Activated T-helper 1 cell treated with anti-CD3 and anti-CD28 coated beads, Interleukin-2, amount 50 U/mL, for 16 hours (primary cell): ENCODE measurements at places on chromosomes 5 and 9.

DNA sequence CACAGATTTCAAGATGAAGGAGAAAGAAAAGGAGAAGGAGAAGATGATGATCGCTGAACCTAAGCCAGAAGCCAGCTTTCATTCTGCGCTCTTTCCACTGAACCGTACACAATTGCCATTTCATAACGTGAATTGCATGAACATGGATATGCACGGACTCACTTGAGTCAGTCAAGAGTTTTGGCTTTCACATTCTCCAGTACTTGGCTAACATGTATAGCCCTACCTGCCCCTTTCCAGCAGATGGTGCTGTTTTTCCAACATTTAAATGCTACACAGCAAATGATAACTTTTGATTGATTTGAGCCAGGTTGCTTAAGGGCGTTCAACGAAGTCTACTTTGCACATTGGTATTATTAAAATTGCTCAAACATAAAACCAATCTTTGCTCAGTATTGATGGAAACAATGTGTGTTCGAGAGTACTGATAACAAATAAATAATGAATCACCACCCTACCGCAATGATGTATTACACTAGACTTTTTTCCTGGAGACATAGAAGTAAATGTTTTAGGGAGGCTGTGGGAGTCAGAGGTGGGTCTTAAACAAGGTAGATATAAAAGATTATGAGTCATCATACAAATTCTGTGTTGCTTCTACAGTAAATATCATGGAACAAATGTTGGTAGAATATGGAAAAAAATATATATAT lies 196.4 kb downstream of the TRPM3 start:
- DNase-seq, result no peak

DNA sequence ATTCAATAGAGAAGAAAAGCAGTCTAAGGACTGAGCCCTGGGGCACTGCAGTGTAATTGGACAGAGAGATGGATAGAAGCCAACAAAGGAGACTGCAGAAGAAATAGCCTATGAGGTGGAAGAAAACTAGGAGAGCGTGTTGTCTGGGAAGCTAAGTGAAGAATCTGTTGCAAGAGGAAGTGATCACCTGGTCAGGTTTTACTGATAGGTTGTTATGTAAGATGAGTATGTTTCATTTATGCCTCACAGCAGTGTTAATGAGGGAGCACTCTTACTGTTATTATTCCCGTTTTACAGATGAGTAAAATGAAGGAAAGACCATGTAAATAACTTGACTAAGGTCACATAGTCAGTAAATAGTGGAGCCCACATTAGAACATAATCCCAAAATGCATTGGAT lies 80.0 kb upstream of the GRHPR start:
- no peak for DNase-seq

DNA sequence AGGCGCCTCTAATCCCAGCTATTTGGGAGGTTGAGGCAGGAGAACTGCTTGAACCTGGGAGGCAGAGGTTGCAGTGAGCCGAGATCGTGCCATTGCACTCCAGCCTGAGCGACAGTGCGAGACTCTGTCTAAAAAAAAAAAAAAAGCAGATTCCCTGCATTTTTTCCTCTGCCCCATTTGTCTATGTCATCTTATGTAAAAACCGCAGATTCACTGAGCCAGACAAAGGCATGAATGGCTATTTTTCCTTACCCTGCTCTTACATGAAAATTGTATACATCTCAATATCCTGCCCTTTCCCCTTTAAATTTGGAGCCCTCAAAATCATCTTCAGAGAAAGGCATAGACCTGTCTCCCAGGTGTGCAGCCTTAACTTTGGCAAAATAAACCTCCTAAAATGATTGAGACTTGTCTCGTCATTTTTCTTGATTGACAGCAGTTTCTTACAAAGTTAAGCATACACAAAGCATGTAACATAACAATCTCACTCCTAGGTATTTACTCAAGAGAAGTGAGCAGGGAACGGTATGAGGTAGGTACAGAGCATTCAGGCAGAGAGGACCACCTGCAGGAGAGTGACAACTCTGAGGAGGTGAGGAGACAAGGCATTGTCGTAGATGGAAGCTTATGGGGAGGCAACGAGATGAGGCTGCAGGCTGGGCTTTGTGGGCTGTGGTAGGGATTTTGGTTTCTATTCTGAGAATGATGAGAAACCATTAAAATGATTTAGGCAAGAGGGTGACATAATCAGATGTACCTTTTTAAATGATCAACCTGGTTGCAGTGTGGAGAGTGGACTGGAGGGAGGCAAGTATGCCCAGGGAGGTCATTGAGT lies 65.7 kb upstream of the IL6ST start:
- no peak for DNase-seq

DNA sequence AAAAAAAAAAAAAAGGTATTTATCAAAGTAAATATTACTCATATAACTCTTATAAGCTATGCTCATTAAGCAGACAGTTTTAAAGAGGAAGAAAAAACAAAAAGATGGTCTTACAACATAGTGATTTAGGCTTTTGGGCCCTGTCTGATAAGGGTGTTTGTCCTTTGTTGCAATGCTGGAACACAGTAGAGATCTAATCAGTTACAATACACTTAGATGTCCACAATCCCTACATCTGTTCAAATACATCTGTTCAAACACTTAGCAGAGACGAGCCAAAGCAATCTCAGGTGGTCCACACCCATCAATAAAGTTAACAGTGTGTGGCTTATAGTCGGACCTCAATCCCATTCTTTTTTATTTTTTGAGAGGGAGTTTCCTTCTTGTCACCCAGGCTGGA lies 11.0 kb downstream of the PRXL2C start:
- DNase-seq, result no peak

- DNase-seq, result no peak
Observed at GRCh38 chr5:65021527-65022226, 252.9 kb downstream of the CWC27 start.

GRCh38 chr9:16337322-16338029 lies 533.0 kb downstream of the BNC2 start:
- no peak for DNase-seq

DNA sequence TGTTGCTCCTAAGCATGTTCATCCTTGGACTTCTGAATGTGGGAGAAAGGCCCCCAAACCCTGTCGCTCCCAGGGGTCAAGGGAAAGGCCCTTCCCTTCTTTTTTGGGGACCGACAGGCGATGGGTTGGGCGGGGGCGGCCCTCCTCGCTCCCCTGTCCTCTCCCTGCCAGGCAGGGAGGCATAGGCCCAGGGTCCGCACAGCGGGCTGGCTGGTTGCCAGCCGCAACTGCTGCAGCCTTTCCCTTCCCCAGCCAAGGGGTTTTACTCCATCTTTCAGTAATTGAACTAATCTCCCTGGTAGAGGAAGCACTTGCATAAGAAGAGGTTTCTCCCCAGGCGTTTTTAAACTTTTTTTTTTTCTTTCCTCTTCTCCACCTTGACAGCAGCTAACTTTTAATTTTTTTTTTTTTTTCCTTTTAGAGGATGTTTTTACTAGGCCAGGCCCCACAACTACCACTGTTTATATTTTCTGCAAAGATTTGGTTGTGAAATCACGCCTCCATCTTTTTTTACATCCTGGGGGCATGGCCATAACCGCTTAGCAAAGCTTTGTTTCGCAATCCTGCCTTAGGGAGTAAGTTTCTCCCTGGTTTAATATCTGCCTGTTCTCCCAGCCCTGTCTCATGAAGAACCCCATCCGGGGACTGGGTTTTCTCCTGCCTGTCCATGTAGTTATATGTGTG lies 216.9 kb upstream of the ZNF608 start:
- no peak for DNase-seq

DNA sequence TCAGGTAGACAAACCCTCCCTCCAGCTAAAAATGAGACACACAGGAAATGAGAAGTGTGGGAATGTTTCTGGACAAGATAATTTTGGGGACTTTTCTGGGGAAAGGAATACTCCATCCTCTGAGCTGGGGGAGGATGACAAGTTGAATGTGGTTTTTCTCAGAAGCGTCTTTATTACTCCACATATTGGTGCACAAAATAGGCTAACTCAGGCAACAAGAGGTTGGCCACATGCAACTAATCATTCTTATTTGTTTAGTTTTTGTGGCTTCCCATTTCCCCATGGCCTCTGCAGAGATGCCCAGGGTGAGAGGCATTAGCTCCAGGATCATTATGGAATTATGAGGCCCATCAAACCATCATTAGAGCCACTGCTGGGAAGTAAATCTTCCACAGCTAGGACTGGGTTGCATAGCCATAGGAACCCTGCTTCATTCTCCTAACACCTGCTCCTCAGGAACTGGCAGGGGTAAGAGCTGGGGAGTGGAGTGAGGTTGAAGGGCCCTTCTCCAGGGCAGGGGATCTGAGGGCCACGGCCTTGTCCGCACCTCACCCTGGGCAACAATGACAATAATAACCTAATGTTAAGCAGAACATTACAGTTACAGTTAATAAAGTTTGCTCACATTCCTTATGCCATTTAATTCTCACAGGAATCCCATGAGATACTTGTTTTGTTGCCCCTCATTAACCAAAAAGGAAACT lies 9.3 kb upstream of the SIL1 start:
- no peak for DNase-seq

- DNase-seq, result no peak
Observed at GRCh38 chr5:150632305-150633160, 7.9 kb upstream of the SYNPO start.

GRCh38 chr9:16553869-16554540 lies 316.5 kb downstream of the BNC2 start:
- no peak for DNase-seq

- peak; percentile 41 for DNase-seq
Observed at GRCh38 chr5:91419571-91420537, 36.7 kb upstream of the ARRDC3 start.

DNA sequence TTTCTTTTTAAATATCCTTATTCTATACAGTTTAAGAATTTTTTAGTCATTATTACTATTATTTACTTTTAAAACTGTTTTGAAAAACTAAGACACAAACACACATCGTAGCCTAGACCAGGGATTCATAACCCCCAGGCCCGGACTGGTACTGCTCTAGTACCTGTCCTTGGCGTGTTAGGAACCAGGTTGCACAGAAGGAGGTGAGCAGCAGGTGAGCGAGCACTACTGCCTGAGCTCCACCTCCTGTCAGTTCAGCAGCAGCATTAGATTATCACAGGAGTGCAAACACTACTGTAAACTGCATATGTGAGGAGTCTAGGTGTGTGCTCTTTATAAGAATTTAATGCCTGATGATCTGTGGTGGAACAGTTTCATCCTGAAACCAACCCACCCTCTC lies 357.0 kb downstream of the PTPRD start:
- no peak for DNase-seq

GRCh38 chr9:116566677-116567488 lies 120.2 kb upstream of the TRIM32 start:
- DNase-seq, result no peak

DNA sequence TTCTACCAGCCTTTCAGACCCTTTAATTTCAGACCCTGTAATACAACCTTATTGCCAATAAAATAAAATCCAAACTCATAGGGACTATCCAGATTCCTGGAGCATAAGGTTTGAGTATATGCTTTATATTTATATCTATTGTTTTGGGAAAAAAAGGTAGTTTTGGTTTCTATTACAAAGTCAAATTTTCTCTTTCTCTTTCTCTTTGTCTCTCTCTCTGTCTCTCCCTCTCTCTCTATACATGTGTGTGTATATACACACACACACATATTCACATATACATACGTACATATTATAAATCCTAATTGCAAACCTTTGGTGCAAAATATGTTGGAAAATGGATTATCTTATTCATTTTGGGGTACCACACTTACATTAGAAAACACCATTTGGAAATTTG lies 39.0 kb downstream of the TMEM232 start:
- DNase-seq, result no peak

GRCh38 chr5:140341591-140341990 lies 4.8 kb downstream of the HBEGF start:
- no peak for DNase-seq

DNA sequence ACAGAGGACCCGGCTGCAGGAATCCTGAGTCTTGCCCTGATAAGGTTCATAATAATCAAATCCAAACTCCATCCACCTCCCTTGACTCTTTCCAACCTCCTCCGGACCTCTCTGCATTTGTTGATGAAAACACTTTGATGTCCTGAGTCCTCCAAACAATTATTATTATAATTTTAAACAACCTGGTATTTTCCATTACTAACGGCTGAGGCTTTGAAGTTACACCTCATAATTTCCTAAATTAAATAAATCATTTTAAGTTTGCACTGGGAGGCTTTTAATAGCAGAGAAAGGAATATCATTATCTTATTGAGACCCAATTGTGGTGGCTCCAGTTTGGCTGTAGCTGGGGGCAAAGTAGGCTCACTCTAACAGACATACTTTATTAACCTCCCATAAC lies 9.5 kb downstream of the MSX2 start:
- DNase-seq, result no peak

GRCh38 chr5:179160584-179160983 lies 100.4 kb downstream of the ZNF354C start:
- DNase-seq, result no peak

- no peak for DNase-seq
Observed at GRCh38 chr5:154191467-154192261, 1.1 kb downstream of the GALNT10 start.

DNA sequence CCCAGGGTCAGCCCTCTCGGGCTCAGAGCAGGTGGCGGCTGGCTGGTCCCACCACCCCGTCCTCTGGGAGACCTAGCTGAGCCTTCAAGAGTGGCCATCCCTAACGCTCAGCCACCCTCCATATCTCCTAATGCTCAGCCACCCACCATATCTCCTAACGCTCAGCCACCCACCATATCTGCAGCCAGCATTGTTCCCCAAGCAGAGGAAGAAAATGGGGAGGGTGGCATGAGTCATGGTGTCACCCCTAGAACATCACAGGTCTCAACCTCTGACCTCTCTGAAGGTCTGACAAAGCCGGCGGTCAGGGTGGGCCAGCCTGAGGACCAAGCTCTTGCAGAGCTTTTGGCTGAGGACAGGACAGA lies 14.7 kb downstream of the LHX3 start:
- no peak for DNase-seq

GRCh38 chr5:172487671-172488070 lies 33.3 kb upstream of the SH3PXD2B start:
- DNase-seq, result no peak

DNA sequence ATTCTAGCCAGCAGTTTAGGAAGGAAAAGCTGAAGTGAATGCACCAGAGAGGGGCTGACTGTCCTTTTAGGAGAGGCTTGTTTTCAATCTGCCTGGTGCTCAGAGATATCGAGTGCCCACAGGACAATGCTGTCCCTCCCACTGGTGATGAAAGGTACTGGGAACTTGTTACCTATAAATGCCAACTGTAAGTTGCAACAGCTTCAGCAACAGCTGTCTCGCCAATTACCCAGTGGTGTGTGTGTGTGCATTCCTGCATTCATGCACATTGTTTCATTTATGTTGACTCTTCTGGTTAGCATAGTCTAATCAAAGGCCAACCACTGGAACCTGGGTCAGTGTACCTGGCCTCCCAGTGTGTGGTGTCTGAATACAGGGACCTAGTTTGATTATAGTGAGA lies 161.1 kb downstream of the CSNK1G3 start:
- DNase-seq, result no peak

GRCh38 chr5:133130387-133131118 lies 78.7 kb downstream of the HSPA4 start:
- no peak for DNase-seq

- DNase-seq, result no peak
Observed at GRCh38 chr5:67195406-67196275, 958 bp downstream of the CD180 start.

- DNase-seq, result no peak
Observed at GRCh38 chr5:147073098-147073497, 161.7 kb upstream of the STK32A start.
